Activated CD4-positive, alpha-beta memory T cell treated with anti-CD3 and anti-CD28 coated beads, Interleukin-2, amount 10 ng/mL, durations not matched to agents 7 days and 5 days (primary cell): ENCODE measurements at places on chromosomes 12 and 14.
A peak's percentile ranks its signal among the peaks of the same experiment; 100 is the strongest.

DNA sequence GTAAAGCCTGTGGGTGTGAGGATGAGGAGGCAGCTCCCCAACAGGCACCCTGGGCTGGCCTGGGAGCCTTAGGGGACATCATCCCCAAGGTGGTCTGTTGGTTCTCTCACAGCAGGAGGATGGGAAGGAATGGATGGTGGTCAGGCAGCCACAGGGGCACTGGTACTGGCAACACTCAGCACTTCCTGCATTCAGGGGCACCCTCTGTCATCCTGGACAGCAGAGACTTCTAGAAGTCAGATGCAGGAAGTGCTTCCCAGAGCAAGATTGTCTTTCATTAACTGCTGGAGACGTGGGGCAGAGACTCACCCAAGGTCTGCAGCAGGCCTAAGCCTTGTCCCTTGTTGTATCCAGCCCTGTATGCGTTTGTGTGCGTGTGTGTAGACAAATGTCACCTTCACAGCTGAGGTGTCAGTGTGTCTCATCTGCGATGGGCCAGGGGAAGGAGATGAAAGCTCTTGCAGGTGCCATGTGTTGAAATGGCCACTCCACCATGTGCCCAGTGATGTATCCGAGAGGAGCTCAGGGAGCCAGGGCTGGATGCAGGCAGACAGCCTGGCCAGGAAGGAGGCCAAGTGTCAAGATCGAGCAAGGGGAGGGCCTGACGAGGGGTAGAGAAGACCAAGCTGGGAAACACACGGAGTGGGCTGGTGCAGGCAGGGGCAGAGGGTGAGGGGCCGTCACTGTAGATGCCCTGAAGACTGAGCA, 85.1 kb downstream of the PITPNM2 start:
- no peak for DNase-seq

GRCh38 chr14:68972507-68973218, 6.4 kb downstream of the ACTN1 start:
- DNase-seq: no peak

DNA sequence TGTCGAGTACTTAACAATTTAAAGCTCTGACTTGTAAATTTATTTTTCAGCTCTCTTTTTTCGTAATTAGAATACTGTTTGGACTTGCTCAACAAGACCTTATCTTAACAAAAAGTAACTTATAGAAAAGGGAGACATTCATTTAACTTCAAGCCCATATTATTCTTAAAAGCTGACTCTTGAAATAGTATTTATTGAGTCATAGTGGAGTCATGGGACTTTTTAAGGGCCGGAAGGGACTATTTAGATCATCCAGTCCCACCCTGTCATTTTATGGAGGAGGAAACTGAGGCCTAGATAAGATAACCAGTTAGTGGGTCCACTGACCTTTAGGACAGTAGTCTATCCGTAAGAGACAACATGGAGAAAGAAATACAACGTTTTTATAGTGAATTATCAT, 1.5 kb downstream of the RAP1B start:
- no peak for DNase-seq

GRCh38 chr14:58805605-58806409, 168.0 kb downstream of the DACT1 start:
- DNase-seq: no peak

- DNase-seq: no peak
These were observed 138.5 kb downstream of the ESRRB start for GRCh38 chr14:76514213-76514998.

GRCh38 chr14:55131370-55132137, 2.5 kb downstream of the LGALS3 start:
- no peak for DNase-seq

DNA sequence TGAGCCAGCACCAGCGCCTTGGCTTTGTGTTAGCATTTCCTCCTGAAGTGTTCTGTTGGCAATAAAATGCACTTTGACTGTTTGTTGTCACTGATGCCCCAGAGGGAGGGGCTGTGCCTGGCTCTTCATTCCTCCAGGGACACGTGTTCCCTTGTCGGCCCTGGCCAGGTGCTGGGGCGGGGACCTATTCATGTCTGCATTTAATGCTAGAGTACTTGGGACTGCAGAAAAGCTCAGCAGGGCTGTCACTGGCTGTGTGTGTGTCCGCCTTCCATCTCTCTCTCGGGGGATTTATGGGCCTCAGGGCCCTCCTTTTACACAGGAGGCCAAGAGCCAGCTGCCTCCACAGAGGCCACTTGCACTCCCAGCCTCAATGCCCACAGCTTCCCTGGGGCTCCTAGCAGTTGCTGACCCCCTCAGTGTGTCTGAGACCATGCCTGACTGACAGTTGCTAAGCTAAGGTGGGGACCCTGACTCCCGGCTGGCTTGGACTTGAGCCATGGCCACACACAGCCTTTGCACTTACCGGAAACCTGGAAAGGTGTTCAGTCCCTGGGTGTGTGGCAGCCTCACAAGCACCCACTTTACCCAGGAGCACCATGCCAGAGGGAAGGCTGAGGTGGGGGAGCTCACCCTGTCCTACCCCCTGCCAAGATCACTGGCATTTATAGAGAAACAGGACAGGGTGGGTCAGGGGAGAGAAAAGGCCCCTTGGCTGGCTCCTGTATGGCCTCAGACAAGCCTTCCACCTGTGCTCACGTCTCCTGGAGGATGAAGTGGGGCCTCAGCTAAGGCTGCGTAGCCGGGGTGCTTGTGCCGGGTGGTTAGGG, 27.8 kb downstream of the HIP1R start:
- DNase-seq: no peak

GRCh38 chr14:94344389-94344788, 21.3 kb upstream of the SERPINA6 start:
- DNase-seq: no peak

DNA sequence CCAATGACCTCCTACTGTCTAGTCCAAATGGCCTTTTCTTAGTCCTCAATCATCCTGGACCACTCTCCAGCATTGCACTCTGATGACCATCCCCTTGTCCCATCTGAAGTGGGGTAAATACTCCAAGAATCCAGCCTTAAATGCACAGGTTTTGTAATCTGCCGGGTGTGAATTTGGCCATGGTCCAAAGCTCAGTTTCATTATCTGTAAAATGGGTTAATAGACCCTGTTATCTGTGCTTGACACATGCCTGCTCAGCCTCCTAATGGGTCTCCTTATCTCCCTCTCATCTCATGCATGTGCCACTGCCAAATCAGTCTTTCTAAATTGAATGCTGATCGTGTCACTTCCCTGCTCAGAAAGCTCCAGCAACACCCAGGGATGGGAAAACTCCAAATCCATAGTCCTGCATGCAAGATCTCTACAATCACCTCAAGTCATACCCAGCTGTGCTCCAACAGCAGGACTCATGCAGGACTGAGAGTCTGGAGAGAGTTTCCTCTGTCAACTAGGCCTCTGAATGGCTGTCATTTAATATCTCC, 22.3 kb downstream of the LGR5 start:
- no peak for DNase-seq

- DNase-seq: no peak
These were observed 68.2 kb upstream of the CCDC91 start for GRCh38 chr12:28121899-28122655.

- peak; percentile 29 for DNase-seq
These were observed 678 bp downstream of the ZBTB25 start for GRCh38 chr14:64502887-64503433.

- DNase-seq: no peak
These were observed 26.7 kb downstream of the CSRP2 start for GRCh38 chr12:76852106-76852505.

- DNase-seq: no peak
These were observed 2.1 kb downstream of the CATSPERB start for GRCh38 chr14:91729756-91730155.

GRCh38 chr12:23950775-23951451, 1.4 kb upstream of the SOX5 start:
- DNase-seq: no peak
